Stimulated activated CD4-positive, alpha-beta T cell treated with anti-CD3 and anti-CD28 coated beads, Interleukin-15, amount 100 ng/mL, for 1 hour (primary cell): ENCODE measurements at places on chromosomes 16 and 17.

DNA sequence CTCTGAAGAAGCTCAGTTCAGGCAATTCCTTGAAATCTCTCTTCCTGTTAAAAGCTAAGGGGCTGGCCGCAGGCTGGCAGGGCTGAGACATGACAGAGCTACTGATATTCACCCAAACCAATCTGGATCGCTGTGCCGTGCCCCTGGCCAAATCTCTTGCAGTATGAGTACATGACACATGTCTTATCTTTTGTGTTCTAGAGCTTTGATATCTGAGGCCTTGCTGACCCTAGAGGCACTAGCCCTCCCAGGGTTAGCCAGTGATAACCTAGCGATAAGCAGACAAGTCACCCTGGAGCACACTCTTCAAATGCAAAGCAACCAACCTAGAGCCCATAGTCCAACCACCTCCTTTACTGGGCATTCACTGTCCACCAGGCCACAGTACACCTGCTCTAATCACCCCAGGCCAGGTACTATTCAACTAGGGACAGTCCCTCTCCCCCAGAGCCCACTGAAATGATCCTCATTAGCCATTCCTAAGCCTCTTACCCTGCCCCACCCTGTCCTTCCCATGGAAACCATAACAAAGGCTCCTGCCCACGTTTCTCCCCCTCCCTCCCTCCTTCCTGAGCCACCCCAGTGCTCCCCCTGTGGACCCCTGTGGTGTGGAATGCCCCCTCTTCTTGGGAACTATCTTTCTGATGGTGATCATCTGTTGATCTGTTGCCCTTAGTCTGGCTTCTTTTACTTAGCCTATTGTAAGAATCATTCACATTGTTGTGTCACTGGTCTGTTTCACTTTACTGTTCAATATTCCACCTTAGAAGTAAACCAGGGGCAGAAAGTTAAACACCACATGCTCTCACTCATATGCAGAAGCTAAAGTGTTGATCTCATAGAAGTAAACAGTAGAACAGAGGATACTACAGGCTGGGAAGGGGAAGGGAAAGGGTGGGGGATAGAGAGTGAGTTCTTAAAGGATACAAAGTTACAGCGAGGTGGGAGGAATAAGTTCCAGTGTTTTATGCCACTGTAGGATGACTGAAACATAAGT is 52.5 kb downstream of the TEKT5 start:
- DNase-seq, result no peak

- DNase-seq, result no peak
Measured at GRCh38 chr16:67552476-67552875, 9.8 kb upstream of the CTCF start.

GRCh38 chr16:12575288-12575687 is 228.4 kb downstream of the CPPED1 start:
- DNase-seq, result no peak

DNA sequence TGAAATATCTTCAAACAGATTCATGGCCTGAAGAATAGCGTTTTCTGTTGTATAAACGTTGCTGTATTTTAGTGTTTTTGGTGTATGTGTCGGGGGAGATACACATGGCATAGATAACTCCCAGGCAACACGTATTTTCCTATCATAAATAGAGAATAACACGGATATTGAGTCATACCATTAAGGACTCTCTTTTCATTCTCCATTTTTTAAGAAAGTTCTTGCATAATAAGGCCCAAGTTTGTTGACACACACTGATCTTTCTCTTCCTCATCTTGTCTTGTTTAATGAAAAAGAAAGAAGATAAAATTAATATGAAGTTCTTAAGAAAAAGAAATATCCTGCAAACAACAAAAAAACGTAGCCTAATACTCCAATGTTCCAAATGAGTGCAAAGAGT is 13.4 kb downstream of the ABCA8 start:
- DNase-seq, result no peak

DNA sequence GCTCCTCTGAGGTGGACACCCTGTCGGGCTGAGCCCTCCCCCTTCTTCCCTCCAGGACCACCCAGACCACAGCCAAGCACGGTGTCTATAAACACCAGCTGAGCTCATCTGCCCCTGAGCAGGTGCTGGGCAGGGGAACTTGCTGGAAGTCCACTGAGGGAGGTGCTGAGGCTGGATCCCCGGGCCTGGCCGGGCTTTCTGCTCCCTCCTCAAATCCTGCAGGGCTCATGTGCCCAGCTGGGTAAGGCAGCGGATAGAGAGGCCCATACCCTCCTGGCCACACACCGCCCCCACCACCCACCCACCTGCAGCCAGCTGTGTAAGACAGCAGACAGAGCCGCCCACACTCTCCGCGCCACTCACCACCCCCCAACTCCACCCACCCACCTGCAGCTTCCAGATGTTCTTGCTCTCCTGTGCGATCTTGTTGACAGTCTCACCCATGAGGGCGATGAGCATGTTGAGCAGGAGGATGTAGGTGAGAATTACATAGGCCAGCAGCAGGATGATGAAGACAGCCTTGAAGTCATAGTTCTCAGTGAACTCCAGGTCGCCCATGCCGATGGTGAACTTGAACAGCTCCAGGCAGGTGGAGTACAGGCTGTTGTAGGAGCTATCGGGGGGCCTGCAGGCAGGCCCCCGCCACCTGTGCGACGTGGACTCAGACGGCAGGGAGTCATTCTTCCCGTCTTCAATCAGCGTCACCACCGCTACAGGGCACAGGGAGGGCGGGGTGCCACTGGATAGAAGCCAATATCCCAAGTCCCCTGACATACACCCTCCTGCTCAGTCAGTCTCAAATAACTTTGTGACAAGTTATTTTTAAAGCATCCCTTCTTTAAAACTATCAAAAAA is 15.9 kb upstream of the TRPV3 start:
- no peak for DNase-seq

- no peak for DNase-seq
Measured at GRCh38 chr17:65041518-65041917, 15.0 kb downstream of the GNA13 start.

DNA sequence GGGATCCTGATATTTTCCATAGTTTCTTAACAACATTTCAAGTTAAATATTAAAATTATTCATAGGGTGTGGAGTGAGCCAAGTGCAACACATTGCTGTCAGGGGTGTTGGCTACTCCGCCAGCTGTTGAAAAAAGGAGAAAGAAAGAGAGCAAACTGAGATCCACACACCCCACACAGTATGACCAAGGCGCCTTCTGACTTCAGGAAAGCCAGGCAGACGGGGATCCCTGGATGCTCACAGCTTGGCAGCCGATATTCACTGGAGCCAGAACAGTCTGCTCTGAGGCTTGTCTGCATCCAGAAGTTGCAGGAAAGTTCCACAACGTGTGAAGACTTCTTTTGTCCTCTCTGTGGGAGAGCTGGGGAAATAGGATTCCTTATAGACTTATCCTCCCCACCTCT is 9.3 kb downstream of the CHD9NB start:
- DNase-seq, result no peak

- no peak for DNase-seq
Measured at GRCh38 chr16:5903832-5904231, 806.2 kb upstream of the EEF2KMT start.

- no peak for DNase-seq
Measured at GRCh38 chr16:70337814-70338213, 8.9 kb upstream of the DDX19A start.

DNA sequence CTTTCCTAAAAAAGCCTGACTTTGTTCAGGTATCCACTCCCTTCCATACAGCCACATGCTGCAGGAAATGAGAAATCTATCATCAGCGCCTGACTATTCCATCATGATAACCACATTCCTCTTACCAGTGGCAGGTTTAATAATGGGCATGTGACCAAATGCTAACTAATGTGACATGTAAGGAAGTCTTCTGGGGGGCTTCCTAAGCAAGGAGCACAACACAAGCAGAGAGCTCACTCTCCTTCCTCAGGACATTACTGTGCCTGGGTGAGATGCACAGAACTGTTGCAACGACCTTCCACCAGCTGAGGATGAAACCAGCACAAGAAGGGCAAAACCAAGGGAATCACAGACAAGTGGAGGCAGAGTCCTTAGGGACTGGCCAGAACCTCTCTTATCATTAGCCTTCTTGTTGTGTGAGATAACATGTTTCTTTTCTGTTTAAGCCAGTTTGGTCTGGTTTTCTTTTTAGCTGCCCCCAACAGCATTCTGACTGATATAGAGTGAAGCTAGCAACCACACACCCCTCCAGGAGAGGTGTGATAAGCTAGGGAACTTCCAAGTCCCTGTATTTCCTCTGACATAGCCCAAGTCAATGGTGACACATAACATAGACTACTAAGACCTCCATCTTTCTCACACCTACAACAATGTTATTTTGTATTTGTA is 16.9 kb downstream of the MYO1D start:
- no peak for DNase-seq

- no peak for DNase-seq
Measured at GRCh38 chr17:55688057-55688456, 34.6 kb downstream of the TMEM100 start.

DNA sequence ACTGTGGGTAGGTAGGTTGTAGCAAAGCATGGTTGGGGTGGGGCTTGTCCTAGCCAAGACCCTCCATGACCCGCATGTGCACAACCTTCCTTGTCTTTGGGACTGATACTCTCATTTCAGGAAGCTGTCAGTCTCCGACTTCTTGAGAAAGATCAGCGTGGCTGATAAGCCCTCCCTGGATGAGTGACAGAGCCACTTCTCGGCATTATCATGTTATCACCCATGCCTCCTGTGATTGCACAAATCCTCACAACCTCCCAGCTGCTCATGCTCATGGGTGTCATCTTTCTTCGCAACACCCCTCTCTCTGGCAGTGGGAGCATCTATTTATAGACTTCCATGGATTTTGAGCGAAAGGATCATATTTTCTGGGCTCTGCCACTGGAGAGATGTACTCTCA is 314.2 kb downstream of the FOXL1 start:
- no peak for DNase-seq

- no peak for DNase-seq
Measured at GRCh38 chr17:68749349-68750207, 148.4 kb upstream of the FAM20A start.

GRCh38 chr16:1082266-1082951 is 9.9 kb downstream of the SSTR5 start:
- DNase-seq, result no peak

GRCh38 chr17:45382226-45382625 is 50.4 kb downstream of the ARHGAP27 start:
- no peak for DNase-seq

GRCh38 chr16:84953190-84953746 is 58.1 kb downstream of the ZDHHC7 start:
- no peak for DNase-seq

- no peak for DNase-seq
Measured at GRCh38 chr16:53855511-53855910, 151.6 kb downstream of the FTO start.

GRCh38 chr16:56506941-56507340 is 12.9 kb downstream of the BBS2 start:
- DNase-seq, result no peak

- no peak for DNase-seq
Measured at GRCh38 chr16:50999181-50999580, 151.9 kb downstream of the SALL1 start.

- DNase-seq, result peak; percentile 72
Measured at GRCh38 chr17:82297280-82297713, 20.1 kb downstream of the CD7 start.

- no peak for DNase-seq
Measured at GRCh38 chr17:5621026-5621425, 36.7 kb upstream of the NLRP1 start.

DNA sequence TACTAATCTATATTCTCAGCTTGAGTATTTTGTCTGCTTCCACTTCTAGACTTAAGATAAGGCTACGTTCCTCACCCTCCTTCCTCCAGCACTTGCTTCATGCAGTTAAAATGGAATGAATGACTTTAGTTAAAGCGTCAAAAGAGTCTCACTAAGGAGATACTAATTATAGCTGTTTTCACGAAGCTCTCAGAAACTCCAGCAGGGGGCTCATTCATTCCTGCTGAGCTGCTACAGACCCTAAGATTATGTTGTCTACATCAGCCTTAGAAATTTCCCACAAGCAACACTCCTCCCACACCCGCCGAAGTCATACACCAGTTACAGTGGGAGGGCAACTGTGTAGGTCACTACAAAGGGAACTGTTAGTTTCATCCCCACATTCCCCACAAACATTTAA is 57.0 kb upstream of the KIFC3 start:
- no peak for DNase-seq

GRCh38 chr16:5560084-5560483 is 462.5 kb upstream of the EEF2KMT start:
- DNase-seq, result no peak

- DNase-seq, result no peak
Measured at GRCh38 chr16:84600343-84601229, 17.3 kb downstream of the COTL1 start.

DNA sequence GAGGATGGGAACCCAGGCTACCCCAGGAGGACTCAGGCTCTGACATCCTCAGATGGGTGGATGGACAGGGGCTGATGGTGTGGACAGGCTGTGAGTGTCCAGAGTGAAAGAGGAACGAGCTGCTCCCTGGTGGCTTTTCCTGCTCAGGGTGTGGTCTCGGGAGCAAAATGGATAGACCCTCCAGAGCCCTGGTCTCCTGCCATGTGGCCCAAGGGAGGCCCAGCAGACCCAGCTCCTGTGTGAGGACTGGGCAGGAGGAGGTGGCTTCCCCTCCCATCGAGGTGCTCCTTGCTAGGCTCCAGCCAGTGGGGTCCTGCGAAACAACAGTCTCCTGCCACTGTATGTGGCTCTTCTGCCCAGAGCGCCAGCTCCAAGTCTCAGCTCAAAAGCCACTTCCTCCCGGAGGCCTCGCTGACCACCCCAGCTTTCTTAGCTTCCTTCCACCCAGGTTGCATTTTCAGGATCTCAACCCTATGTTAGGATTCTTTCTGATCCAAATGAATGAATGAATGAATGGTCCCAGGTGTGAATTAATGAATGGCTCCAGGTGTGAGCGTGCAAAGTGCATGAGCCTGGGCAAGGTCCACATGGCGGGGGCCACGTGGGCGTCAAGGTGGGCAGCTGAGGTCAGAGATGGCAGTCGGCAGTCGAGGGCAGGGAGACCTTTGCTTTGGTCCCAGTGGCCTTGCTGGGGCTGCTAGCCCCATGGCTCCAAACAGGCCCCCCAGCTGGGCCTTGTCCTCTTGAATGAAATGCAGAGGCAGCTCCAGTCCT is 120.3 kb upstream of the CIBAR2 start:
- no peak for DNase-seq

DNA sequence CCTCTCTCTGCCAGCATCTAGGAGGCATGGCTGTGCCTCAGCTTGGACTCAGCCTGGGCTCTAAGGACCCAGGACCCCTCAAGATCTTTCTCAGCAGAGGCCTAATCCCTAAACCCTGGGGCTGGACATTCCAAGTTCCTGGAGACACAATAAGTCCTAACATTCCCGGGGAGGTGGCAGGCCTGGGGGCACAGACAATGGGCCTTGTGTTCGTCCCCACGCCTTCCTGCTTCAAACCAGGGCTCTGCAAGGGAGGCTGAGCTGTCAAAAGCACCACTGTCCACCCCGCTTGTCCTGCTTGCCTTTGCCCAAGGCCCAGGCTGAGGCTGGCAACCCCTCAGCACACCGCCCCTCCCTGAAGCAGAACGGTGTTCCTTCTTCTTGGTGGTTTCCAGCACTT is 13.7 kb downstream of the SDK2 start:
- DNase-seq, result no peak

GRCh38 chr17:17264430-17264829 is 16.6 kb downstream of the COPS3 start:
- no peak for DNase-seq
